ENCODE measurements at places on chromosomes 1 and 21. TPM values are rescaled to one million over a fixed set of nuclear protein-coding genes. Genes with fewer than 3 reads are reported as not detected.

Gene STK40
- 56.6 TPM for total RNA-seq

GRCh38 chr1:208081972-208082371 is 162.2 kb downstream of the PLXNA2 start:
- H3K4me3 ChIP-seq, result no peak overlapping the region
- no peaks in the 10 kb centered on the region for H3K36me3 ChIP-seq
- H3K27me3 ChIP-seq, result no peaks in the 10 kb centered on the region
- DNase-seq, result no peak
- H3K27ac ChIP-seq, result no peak overlapping the region

Gene SLFNL1
- 0.30 TPM for total RNA-seq

GRCh38 chr1:58687516-58687915 is 12.3 kb downstream of the MYSM1 start:
- no peaks in the 10 kb centered on the region for H3K27me3 ChIP-seq
- H3K4me1 ChIP-seq, result no peaks in the 10 kb centered on the region
- no peak overlapping the region for H3K27ac ChIP-seq

Gene PRAMEF2
- total RNA-seq, result not detected

DNA sequence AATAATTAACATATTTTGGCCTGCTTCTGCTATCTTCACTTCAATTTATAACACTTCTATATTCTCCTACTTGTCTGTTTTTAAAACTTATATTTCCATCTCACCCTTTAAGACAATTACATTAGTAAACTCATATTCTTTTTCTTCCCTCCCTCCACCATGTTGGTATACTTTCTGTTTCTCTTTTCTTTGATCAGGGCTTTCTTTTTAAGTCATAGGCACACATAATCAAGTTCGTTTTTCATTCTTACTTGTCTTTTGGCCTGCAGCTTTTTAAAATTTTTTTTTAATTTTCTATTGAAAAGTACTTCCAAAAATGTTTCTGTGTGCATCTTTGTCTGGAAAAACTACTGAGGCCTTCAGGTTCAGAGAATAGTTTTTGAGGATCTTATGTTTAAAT is 2.3 kb downstream of the PYHIN1 start:
- no peak overlapping the region for H3K4me3 ChIP-seq
- no peaks in the 10 kb centered on the region for H3K36me3 ChIP-seq
- no peak overlapping the region for H3K27ac ChIP-seq
- H3K27me3 ChIP-seq, result no peaks in the 10 kb centered on the region
- no peak for DNase-seq
- H3K4me1 ChIP-seq, result no peaks in the 10 kb centered on the region

GRCh38 chr1:36178471-36179219 is 22.7 kb downstream of the MAP7D1 start:
- peak overlapping the region; percentile 30 for H3K4me3 ChIP-seq
- peak overlapping the region; percentile 69 for H3K27ac ChIP-seq
- DNase-seq, result peak; percentile 93
- H3K36me3 ChIP-seq, result peaks cover 4% of the 10 kb centered on the region
- no peaks in the 10 kb centered on the region for H3K27me3 ChIP-seq
- no peaks in the 10 kb centered on the region for H3K4me1 ChIP-seq

- no peak overlapping the region for H3K27ac ChIP-seq
- no peak overlapping the region for H3K4me3 ChIP-seq
- no peak for DNase-seq
- no peaks in the 10 kb centered on the region for H3K27me3 ChIP-seq
These were observed 19.8 kb downstream of the ATP1A1 start for GRCh38 chr1:116392717-116393404.

DNA sequence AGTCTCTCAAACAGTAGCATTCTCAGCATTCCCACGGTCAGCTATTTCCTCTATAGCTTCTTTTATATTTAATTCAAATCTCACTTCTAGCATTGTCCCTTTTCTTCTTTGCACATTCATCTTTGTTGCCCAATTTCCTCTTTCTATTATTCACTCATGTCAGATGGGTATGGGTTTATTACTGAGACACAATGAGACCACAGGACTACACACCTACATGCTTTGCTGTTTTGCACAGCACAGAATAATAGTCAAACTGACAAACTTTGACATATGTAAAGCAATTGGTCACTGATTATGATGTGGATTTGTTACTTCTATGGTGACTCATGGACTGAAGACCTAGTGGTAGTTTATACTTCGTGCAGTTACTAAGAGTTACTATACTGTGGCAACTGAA is 5.8 kb upstream of the CD1C start:
- H3K4me3 ChIP-seq, result no peak overlapping the region
- no peaks in the 10 kb centered on the region for H3K36me3 ChIP-seq

DNA sequence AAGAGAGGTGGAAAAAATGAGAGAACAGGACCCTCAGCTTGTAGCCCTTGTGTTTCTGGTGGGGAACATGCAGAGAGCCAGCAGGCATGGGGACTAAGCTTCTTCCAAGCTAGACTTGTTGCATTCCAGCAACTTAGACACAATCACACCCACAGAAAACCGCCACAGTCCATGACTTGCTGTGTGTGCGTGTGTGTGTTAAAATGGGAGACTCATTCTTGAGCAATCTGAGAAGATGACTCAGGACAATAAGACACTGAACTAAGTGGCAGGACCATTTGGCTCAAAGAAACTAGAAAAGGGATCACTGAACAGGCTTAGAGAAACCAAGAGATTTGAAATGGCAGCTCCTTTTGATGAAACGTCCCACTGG is 78.0 kb downstream of the HLX start:
- no peak overlapping the region for H3K27ac ChIP-seq
- no peak for DNase-seq
- H3K4me1 ChIP-seq, result no peaks in the 10 kb centered on the region
- H3K27me3 ChIP-seq, result no peaks in the 10 kb centered on the region
- H3K36me3 ChIP-seq, result no peaks in the 10 kb centered on the region

GRCh38 chr1:26276432-26276838 is 3.5 kb upstream of the SH3BGRL3 start:
- peaks cover 1% of the 10 kb centered on the region for H3K36me3 ChIP-seq
- no peak for DNase-seq
- peaks cover 21% of the 10 kb centered on the region for H3K4me1 ChIP-seq
- H3K27me3 ChIP-seq, result no peaks in the 10 kb centered on the region
- peak overlapping the region; percentile 95 for H3K27ac ChIP-seq
- H3K4me3 ChIP-seq, result no peak overlapping the region

Gene TAGLN2
- 354 TPM for total RNA-seq

DNA sequence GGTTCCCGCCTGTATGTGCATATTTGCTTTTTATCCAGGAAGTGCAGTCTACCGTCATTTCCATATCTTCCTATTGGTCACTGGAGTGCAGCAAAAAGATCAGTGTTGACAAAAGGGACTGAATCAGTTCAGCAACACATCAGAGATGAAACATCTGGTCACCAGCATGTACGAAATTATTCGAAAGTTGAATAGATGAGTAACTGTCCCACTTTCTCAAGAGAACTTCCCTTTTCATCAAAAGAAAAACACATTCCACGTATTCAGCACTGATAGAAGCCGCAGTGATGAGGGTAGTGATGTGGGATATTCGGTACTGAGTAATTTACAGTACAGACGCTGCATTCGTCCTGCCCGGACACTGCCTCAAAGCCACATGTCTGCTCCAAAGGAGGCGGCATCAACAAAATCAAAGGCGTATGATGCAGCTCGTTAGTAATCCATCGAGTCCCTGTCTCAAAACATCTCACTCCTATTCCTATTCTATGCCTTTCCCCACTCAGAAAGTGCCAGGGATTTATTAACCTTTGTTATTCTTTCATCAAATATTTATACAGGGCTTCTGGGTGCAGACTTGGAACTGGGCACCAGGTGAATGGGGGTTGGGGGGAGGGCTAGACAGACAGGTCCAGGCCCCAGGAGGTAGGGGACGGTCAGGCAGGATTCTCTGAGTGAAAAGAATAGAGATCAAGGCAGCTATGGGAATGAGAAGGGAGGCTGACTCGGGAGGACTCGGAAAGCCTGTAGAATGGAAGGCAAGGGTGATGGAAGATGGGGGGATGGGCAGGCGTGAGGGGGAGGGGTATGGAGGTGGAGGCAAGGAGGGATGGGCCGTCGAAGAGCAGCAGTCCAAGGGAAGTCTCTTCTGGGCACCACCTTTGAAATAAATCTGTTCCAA is 79.5 kb upstream of the SLC45A1 start:
- DNase-seq, result peak; percentile 56
- H3K4me1 ChIP-seq, result peaks cover 9% of the 10 kb centered on the region
- no peaks in the 10 kb centered on the region for H3K36me3 ChIP-seq
- H3K27ac ChIP-seq, result peak overlapping the region; percentile 80
- H3K27me3 ChIP-seq, result no peaks in the 10 kb centered on the region
- H3K4me3 ChIP-seq, result no peak overlapping the region

- no peak overlapping the region for H3K27ac ChIP-seq
- no peak for DNase-seq
- H3K4me3 ChIP-seq, result no peak overlapping the region
- no peaks in the 10 kb centered on the region for H3K4me1 ChIP-seq
- no peaks in the 10 kb centered on the region for H3K36me3 ChIP-seq
These were observed 11.4 kb upstream of the OLIG1 start for GRCh38 chr21:33058527-33058926.

DNA sequence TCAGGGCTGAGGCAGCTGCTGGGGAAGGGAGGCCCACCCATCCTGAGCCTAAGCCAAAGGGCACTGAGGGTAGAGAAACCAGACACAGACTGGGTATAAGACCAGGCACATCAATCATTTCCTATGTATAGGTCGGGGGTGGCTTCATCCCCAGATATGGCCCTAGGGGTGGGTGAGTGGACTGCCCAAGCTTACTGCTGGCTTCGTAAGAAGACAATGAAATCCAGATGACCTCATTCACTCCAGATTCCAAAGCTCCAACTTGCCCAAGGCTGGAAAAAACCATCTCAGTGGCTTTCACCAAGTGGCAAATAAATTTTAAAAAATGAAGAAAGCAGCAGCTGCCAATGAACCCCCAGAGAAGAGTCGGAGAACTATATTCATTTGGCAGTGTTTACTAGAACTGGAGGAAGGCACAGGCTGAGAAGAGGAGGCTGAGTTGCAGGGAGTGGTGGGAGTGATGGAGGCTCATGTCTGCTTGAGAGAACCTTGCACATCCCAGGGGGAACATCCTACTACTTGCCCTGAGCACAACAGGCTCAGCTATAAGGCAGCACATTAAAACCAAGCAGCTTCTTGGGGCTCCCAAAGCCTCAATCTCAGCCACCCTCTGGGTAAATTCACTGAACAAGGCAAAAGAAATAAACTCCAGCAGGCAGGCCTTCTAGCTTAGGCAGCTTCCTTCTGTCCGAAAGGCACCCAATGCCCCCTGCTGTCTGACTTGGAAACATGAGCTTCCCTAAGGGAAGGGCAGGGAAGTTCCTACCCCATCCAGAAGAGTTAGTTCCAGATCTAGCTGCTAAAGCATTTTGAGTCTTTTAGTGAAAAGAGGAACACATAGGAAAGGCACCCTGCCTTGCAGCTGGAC is 14.1 kb downstream of the PEA15 start:
- H3K4me1 ChIP-seq, result no peaks in the 10 kb centered on the region
- H3K27me3 ChIP-seq, result no peaks in the 10 kb centered on the region
- H3K36me3 ChIP-seq, result peaks cover 26% of the 10 kb centered on the region
- no peak overlapping the region for H3K4me3 ChIP-seq

Gene C1orf94
- not detected for total RNA-seq

Gene LENEP
- total RNA-seq, result not detected

- no peak for DNase-seq
- no peaks in the 10 kb centered on the region for H3K27me3 ChIP-seq
- no peaks in the 10 kb centered on the region for H3K36me3 ChIP-seq
- no peak overlapping the region for H3K27ac ChIP-seq
These were observed 43.9 kb downstream of the GRHL3 start for GRCh38 chr1:24362982-24363614.

DNA sequence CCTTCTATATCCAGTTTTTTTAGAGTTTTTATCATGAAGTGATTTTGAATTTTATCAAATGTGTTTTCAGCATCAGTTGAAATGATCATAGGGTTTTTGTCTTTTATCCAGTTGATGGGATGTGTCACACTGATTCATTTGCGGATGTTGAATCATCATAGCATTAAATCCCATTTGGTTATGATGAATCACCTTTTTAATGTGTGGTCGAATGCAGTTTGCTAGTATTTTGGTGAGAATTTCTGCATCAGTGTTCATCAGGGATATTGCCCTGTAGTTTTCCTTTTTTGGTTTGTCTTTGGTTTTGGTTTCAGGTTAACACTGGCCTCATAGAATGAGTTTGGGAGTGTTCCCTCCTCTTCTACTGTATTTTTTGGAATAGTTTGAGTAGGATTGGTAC is 80.3 kb downstream of the DIRAS3 start:
- DNase-seq, result no peak
- H3K27ac ChIP-seq, result no peak overlapping the region
- H3K27me3 ChIP-seq, result no peaks in the 10 kb centered on the region
- H3K36me3 ChIP-seq, result no peaks in the 10 kb centered on the region
- H3K4me1 ChIP-seq, result no peaks in the 10 kb centered on the region

- no peaks in the 10 kb centered on the region for H3K4me1 ChIP-seq
- no peak for DNase-seq
- H3K36me3 ChIP-seq, result no peaks in the 10 kb centered on the region
- no peak overlapping the region for H3K4me3 ChIP-seq
These were observed 60.9 kb upstream of the DISP3 start for GRCh38 chr1:11418056-11418455.

Gene FAM72B
- total RNA-seq, result 6.5 TPM

DNA sequence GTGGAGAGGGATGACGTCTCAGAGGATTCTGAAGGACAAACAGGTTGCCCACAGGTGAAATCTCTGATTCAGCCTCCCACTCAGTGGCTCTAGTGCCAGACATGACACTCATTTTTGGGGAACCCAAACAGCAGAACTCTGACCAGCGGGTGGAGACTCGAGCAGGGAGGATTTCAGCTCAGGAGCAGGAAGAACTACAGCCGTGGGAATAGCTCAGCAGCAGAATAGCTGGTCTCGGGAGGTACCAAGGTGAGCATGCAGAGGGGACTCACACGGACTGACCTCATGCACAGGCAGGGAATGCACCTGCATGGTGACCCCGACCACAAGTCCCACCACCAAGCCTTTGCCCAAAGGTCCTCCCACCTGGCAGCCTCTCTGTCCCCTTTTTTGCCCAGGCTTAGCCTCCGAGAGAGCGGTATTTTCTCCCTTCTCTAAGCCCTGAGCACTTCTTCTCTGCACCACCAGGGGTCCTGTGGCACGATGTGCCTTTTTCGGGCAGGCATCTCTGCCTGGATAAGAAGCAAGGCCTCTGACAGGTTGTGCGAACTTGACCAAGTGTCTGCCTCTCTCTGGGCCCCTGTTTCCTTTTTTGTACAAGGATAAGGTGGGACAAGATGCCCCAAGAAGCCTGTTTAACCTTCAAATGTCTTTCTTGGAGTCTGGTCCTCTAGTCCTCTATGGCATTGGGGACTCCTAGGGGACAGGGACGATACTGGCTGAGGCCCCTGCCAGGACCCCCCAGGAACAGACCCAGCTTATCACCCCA is 8.8 kb upstream of the FGR start:
- H3K4me1 ChIP-seq, result no peaks in the 10 kb centered on the region
- no peaks in the 10 kb centered on the region for H3K27me3 ChIP-seq
- H3K36me3 ChIP-seq, result no peaks in the 10 kb centered on the region
- no peak overlapping the region for H3K4me3 ChIP-seq
- peak; percentile 55 for DNase-seq

DNA sequence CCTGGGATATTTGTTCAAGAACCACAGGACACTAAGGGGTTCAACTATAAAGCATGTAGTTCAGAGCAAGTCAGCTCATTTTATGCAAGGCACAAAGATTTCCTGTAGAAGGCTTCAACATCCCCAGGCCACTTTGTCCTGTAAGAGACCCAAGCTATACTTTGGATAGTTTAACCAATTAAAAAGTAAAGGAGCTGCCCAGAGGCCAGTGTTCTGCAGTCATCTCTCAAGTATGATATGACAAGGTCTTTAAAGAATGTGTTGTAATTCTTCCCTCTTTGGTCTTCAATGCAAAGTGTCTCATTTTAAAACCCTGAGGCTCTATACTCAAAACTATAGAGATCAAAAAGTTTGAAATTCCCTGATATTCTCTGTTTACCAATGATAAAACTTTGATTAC is 34.1 kb downstream of the KRTAP20-3 start:
- no peaks in the 10 kb centered on the region for H3K4me1 ChIP-seq
- no peak overlapping the region for H3K4me3 ChIP-seq
- H3K27ac ChIP-seq, result no peak overlapping the region
- DNase-seq, result no peak
- H3K36me3 ChIP-seq, result no peaks in the 10 kb centered on the region
